GM23248 (cell line): ENCODE measurements at places on chromosomes 6 and 20. TPM values are rescaled to one million over a fixed set of nuclear protein-coding genes. Genes with fewer than 3 reads are reported as not detected.

- H3K36me3 ChIP-seq: no peaks in the 10 kb centered on the region
- H3K4me3 ChIP-seq: peak overlapping the region; percentile 3; the same call in 1 of the 2 replicates
- H3K27ac ChIP-seq: peak overlapping the region; percentile 63
- H3K4me1 ChIP-seq: peaks cover 30% of the 10 kb centered on the region
Measured at GRCh38 chr6:89313006-89313405, 2.1 kb downstream of the GABRR2 start.

- no peaks in the 10 kb centered on the region for H3K27me3 ChIP-seq
- no peak for DNase-seq
- H3K36me3 ChIP-seq: peaks cover 38% of the 10 kb centered on the region
- H3K27ac ChIP-seq: no peak overlapping the region
Measured at GRCh38 chr20:17940224-17940971, 28.2 kb downstream of the SNX5 start.

- peak; percentile 21 for DNase-seq
- no peaks in the 10 kb centered on the region for H3K27me3 ChIP-seq
- no peaks in the 10 kb centered on the region for H3K36me3 ChIP-seq
- no peak overlapping the region for H3K27ac ChIP-seq
- no peak overlapping the region for H3K4me3 ChIP-seq
Measured at GRCh38 chr6:32689531-32690501, 23.4 kb upstream of the HLA-DQB1 start.

DNA sequence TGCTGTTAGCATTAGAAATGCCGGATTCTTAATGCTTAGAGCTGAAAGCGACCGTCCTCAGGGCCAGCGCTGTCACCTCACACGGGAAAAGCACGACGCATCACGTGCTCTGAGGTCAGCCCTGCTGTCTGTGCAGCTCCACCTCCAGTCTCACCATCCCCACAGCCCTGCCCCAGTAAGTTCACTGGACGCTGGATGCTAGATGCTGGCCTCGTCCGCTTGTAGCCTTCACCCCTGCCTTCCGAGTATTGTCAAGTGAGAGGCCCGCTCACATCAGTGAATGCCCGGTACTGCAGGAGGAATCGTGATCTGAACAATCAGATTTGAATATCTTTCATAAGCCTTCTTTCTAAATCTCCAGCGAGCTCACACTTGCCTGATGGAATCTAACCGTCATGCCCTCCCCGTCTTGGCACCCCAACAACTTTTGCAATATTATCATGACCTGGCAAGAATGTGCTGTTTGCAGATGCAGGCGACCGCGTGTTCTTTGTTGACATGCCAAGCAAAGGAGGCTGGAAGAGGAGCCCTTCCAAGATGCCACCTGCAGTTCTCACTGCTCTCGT, 64.9 kb downstream of the DLL1 start:
- H3K27me3 ChIP-seq: no peaks in the 10 kb centered on the region

DNA sequence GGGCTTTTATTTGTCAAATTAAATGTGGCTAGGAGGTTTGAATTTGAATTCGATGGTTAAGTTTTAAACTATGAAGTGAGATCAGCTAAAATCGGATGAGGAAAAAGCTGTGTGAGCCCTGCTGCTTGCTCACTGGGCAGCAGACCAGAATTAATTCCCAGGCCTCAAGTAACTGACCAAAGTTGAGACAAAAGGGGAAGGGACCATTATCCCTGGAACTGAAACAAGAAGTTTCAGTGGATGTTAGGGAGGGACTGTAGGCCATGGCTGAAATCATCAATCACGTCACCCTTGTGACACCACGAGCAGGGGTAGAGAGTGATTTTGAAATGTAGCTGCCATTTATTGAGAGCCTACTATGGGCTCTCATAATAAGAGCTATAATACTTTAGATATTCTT, 7.0 kb upstream of the PRSS35 start:
- H3K27ac ChIP-seq: no peak overlapping the region
- H3K4me1 ChIP-seq: no peaks in the 10 kb centered on the region
- 0 out of 2 replicates have a peak, but pooled peaks cover 4% of the 10 kb centered on the region for H3K27me3 ChIP-seq

- H3K4me3 ChIP-seq: no peak overlapping the region
- H3K27ac ChIP-seq: no peak overlapping the region
- H3K27me3 ChIP-seq: no peaks in the 10 kb centered on the region
Measured at GRCh38 chr6:136859430-136859829, 37.0 kb downstream of the PEX7 start.

GRCh38 chr6:146305092-146305491, 238.5 kb upstream of the RAB32 start:
- H3K27ac ChIP-seq: no peak overlapping the region
- H3K4me3 ChIP-seq: no peak overlapping the region
- DNase-seq: no peak
- H3K36me3 ChIP-seq: no peaks in the 10 kb centered on the region
- no peaks in the 10 kb centered on the region for H3K4me1 ChIP-seq

DNA sequence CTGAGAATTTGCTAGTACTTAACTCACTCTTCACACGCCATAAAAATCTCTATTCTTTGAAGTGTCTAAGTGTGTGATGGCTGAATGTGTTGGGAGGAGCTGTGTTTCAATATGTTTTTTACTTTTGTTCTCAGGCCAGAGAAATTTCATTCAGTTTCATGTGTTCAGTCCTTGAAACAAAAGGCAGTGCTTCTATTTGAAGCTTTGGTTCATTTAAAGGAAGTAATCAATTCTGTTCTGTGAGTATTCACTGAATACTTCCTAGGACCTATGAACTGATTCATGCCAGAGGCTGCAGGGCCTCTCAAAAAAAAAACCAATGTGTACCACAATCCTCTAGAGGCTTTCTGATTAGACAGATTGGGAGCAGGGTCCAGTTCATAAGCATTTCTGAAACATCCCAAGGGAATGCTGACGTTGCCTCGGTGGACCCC, 12.4 kb upstream of the F13A1 start:
- no peaks in the 10 kb centered on the region for H3K27me3 ChIP-seq
- no peak overlapping the region for H3K4me3 ChIP-seq
- no peaks in the 10 kb centered on the region for H3K36me3 ChIP-seq
- no peak overlapping the region for H3K27ac ChIP-seq

- H3K4me3 ChIP-seq: no peak overlapping the region
- no peaks in the 10 kb centered on the region for H3K36me3 ChIP-seq
Measured at GRCh38 chr20:45538209-45538799, 978 bp downstream of the WFDC6 start.

GRCh38 chr6:7238900-7239589, 74.0 kb downstream of the SSR1 start:
- H3K4me1 ChIP-seq: peaks cover 16% of the 10 kb centered on the region
- H3K27ac ChIP-seq: 0 out of 2 replicates have a peak overlapping the region, but pooled peaks have one; percentile 19
- no peaks in the 10 kb centered on the region; the same call in 1 of the 2 replicates for H3K36me3 ChIP-seq
- DNase-seq: peak; percentile 88
- H3K4me3 ChIP-seq: no peak overlapping the region

DNA sequence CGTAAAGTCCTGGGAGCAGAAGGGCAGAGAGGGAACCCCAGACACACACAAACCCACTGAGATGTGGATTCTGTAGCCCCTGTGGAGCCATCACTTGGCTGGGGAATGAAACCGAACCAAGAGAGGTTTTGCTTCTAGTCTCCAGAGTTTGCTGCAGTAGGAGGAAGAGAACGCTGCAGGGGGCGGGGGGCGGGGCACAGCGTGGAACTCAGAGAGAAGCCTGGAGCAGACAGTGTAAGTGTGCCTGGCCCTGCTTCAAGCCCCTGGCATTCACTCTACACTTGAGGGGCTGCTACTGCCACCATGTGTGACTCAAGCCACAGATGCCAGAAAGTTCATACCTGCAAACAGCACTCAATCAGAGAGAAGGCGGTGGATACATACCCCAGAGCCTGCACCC, 18.9 kb downstream of the GABRR1 start:
- no peaks in the 10 kb centered on the region for H3K4me1 ChIP-seq
- DNase-seq: no peak
- 0 out of 2 replicates have a peak, but pooled peaks cover 5% of the 10 kb centered on the region for H3K27me3 ChIP-seq
- no peak overlapping the region for H3K27ac ChIP-seq

GRCh38 chr6:159127701-159128100, 41.5 kb upstream of the FNDC1 start:
- no peak for DNase-seq
- H3K27ac ChIP-seq: no peak overlapping the region
- no peak overlapping the region for H3K4me3 ChIP-seq

DNA sequence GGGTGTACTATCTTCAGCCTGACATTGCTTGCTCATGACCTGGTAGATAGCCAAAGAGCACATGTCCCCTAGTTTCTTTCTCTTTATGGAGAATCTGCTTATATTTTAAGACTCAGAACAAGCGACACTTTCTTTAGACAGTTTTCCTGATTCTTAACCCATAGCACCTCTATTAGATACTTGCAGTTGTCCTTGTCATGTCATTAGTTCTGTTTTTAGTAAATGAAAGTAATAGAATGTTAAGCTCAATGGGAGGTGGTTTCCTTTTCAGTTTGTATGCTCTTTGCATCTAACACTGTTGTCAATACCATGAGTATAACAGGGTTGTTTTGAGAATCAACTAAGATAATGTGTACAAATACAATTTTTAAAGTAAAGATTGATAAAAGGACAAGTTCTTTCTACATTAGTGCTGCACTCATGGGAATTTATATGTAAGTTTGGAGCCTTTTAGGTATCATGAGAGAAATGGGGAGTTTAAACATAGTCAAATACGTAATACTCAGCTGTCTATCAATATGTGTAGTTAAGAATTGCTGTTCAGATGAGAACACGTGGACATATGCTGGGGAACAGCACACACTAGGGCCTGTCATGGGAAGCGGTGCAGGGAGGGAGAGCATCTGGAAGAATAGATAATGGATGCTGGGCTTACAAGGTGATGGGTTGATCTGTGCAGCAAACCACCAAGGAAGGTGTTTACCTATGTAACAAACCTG, 124.3 kb downstream of the GRM1 start:
- DNase-seq: no peak
- H3K27ac ChIP-seq: no peak overlapping the region
- H3K4me3 ChIP-seq: no peak overlapping the region
- no peaks in the 10 kb centered on the region for H3K27me3 ChIP-seq
- no peaks in the 10 kb centered on the region for H3K4me1 ChIP-seq

GRCh38 chr6:134424798-134425170, 106.9 kb upstream of the SGK1 start:
- no peaks in the 10 kb centered on the region for H3K36me3 ChIP-seq
- peak overlapping the region; percentile 90; the same call in 1 of the 2 replicates for H3K27ac ChIP-seq
- peaks cover 46% of the 10 kb centered on the region for H3K4me1 ChIP-seq
- no peaks in the 10 kb centered on the region for H3K27me3 ChIP-seq
- H3K4me3 ChIP-seq: no peak overlapping the region

DNA sequence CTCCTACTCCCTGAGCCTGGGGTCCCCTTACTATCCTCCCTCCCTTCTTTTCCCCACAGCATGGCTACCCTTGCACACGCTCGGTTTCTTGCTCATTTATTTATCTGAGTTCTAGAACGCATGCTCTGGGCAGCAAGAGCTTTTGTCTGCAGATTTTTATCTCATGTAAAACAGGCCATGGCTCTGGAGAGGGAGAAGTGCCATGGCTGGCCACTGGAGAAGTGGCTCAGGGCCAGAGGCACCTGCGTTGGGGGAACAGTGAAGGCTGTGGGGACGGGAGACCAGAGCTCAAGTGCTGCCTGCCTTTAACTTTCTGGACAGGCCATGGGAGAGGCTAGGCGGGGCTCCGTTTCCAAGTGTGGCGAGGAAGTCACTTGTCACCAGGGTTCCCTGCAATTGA, 177.7 kb upstream of the SULF2 start:
- H3K27ac ChIP-seq: no peak overlapping the region
- peaks cover 18% of the 10 kb centered on the region; the same call in 1 of the 2 replicates for H3K27me3 ChIP-seq
- no peaks in the 10 kb centered on the region for H3K36me3 ChIP-seq
- no peaks in the 10 kb centered on the region for H3K4me1 ChIP-seq
- DNase-seq: no peak
- H3K4me3 ChIP-seq: no peak overlapping the region

- DNase-seq: no peak
- no peak overlapping the region for H3K27ac ChIP-seq
- no peak overlapping the region for H3K4me3 ChIP-seq
- H3K4me1 ChIP-seq: peaks cover 25% of the 10 kb centered on the region
- H3K27me3 ChIP-seq: no peaks in the 10 kb centered on the region
Measured at GRCh38 chr20:38215194-38216182, 45.0 kb downstream of the KIAA1755 start.

DNA sequence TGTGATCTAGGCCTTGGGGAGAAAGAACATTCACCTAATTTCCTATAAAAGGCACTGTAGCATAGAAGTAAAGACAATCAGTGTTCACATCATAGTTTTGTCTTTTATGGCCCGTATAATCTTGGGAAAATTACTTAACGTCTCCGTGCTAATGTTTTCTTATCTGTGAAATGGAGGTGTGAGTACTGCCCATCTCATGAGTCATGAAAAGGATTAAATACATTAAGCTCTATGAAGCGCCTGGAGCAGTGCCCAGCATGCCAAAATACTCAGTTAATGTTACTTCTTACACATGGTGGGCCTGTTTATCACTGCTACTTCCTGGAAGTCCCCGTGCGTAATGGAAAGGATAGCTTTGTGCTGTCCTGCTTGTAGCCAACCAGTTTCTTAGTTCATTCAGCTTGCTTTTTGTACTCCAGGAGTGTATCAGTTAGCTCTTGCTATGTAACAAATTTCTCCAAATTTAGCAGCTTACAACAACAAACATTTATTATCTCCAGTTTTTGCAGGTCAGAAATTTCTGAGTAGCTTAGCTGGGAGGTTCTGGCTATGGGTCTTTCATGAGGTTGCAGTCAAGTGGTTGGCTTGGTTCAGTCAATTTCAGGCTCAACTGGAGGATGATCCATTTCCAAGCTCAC, 103.6 kb upstream of the BMP2 start:
- no peak for DNase-seq
- no peak overlapping the region for H3K4me3 ChIP-seq
- H3K4me1 ChIP-seq: no peaks in the 10 kb centered on the region
- H3K27me3 ChIP-seq: no peaks in the 10 kb centered on the region
- no peak overlapping the region for H3K27ac ChIP-seq

DNA sequence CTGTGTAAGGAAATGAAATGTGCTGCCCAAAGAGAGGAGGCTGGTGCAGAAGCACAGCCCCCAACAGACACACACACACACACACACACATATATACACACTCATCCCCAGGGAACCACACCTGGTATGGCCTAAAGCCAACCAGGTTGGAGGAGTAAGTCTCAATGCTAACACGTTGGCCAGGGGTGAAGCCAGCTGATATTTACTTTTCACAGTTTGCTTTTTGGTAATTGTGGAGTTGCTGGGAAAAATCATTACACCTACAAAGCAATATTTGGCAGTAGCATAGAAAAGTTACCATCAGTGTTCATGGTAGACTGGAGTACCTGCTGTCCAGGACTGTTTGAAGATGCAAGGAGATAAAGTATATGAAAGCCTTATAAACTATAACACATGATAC, 50.3 kb upstream of the NAA20 start:
- H3K4me1 ChIP-seq: peaks cover 13% of the 10 kb centered on the region
- no peaks in the 10 kb centered on the region for H3K36me3 ChIP-seq
- H3K27me3 ChIP-seq: no peaks in the 10 kb centered on the region
- DNase-seq: no peak
- H3K4me3 ChIP-seq: no peak overlapping the region

Gene C20orf96
- total RNA-seq: 0.32 TPM in 1 of 2 replicates, not detected in the other

Gene CYP39A1
- total RNA-seq: 0.38 TPM in 1 of 2 replicates, not detected in the other

Gene PRL
- not detected in 2 replicates for total RNA-seq

Gene KCNS1
- 0.11 and 0.25 TPM in 2 replicates for total RNA-seq

Gene THBD
- 15.6 and 15.7 TPM in 2 replicates for total RNA-seq

Gene POPDC3
- 37.4 and 45.1 TPM in 2 replicates for total RNA-seq

Gene DDO
- total RNA-seq: not detected in 2 replicates

Gene SIM1
- 1.6 and 4.9 TPM in 2 replicates for total RNA-seq

Gene DEFB124
- total RNA-seq: not detected in 2 replicates

Gene TUBB2B
- total RNA-seq: 8.5 and 10.4 TPM in 2 replicates

Gene SLC17A3
- total RNA-seq: not detected in 2 replicates

Gene PRICKLE4
- total RNA-seq: 2.1 TPM in 1 of 2 replicates, not detected in the other

Gene MAD2L1BP
- total RNA-seq: 33.1 and 33.9 TPM in 2 replicates

Gene RALGAPB
- 20.2 and 25.8 TPM in 2 replicates for total RNA-seq
